HEK293T (cell line): ENCODE measurements at places on chromosomes 11 and 22.
A peak's percentile ranks its signal among the peaks of the same experiment; 100 is the strongest.

DNA sequence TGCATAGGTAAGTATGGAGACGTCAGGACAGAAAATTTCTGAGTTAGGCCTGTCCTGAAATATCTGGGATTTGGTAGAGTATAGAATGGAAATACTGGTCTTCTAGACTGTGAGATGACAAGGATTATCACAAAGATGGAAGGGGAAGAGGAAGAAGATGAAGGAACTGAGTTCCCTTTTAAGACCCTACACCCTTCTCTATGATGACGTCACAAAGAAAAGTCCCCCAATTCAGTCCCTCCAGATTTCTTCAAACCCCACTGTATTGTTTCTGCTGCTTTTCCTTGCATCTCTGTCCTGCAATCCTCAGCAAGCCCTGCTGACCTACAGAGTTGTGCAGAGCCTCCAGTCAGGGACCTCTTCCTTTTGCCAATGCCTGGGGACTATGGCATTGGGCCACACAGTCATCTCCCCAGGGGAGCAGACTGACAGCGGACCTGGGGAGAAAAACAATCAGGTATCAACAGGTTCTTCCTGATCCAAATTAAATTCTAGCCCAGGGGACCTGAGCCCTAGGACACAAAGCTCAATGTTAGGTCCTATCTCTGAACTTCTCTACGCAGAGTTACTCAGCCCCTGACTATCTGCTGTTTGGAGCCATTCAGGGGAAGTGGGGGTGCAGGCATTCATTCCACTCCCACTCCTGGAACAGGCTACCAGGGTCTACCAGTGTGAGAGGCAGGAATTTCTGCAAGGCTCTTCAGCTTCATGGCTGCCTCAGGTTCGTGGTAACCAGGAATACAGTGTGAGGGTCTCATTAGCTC lies 49.2 kb upstream of the POU2AF1 start:
- DNase-seq: no peak

DNA sequence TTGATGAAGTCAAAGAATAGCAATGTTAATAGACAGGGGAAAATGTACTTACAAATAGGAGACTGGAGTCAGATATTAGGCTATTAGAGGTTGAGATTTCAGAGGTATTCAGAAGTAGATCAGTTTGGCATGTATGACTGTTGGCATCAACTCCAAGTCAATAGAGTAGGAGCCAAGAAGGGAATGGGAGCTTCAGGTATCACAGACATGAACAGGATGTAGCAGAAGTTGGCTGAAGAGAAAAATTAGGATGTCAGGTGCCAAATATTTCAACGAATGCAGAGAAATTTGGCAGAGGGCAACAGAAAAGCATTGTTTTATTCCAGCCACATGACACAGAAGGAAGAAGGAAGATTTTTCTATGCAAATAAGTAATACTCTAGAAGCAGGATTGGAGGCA lies 69.7 kb downstream of the GLYATL1 start:
- no peak for DNase-seq

- DNase-seq: no peak
Observed at GRCh38 chr11:65492637-65493366, 6.0 kb upstream of the MALAT1 start.

DNA sequence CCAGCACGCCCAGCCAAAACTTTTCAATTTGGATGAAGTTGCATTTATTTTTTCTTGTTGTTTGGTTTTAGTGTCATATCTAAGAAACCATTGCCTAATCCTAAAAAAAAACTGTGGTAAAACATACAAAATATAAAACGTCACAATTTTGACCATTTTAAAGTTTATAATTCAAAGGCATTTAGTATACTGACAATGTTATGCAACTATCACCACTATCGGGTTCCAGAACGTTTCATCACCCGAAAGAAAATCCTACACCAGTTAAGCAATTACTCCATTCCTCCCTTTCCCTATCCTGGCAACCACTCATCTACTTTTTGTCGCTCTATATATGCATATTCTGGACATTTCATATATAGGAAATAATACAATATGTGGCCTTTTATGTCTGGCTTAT lies 30.5 kb upstream of the PHOX2A start:
- DNase-seq: no peak

- DNase-seq: no peak
Observed at GRCh38 chr11:63567044-63567840, 4.1 kb upstream of the PLAAT2 start.

DNA sequence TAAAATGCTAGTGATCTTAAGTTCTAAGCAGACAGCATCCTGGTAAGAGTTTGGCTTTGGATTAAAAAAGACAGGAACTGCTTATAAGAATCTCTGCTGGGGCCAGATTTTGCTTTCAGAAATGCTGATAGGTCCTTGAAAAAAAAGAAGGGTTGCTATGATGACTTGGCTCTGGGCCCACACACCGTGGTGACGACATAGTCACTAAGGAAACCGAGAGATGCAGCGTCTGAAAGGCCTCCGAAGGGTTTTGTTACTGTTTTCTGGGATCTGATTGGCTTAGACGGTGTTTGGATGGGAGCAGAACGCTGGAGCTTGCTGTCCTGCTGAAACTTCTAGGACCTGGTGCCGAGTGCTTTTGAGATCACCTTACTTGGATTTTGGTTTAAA lies 8.4 kb downstream of the FAM118A start:
- DNase-seq: peak; percentile 70
